ENCODE measurements at places on chromosomes 7 and 10. TPM values are rescaled to one million over a fixed set of nuclear protein-coding genes. Genes with fewer than 3 reads are reported as not detected.
A peak's percentile ranks its signal among the peaks of the same experiment; 100 is the strongest.

Gene TMEM225B
- total RNA-seq, result not detected

DNA sequence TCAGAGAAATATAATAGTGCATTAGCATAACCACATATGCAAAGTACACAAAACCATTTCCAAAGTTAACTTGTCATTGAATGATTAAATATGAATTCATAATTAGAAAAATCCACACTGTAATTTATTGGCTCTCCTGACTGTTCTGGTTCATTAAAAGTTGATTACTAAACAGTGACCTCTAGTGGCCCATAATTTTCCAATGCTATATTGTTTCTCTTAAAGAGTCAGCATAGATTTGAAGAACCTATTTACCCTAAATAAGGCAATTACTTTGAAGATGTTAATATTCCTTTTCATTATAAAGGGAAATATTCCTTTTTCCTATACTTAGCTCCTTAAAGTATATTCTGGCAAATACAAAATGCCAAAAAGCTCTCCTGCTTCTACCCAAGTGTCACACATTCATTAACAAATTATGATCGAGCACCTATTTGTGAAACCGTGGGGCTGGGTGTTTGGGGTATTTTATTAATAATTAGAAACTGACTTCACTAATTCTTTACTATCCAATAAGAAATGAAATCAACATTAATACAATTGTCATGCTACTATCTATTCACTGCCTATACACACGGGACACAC, 86.2 kb downstream of the HIBADH start:
- H3K27me3 ChIP-seq, result no peaks in the 10 kb centered on the region
- no peaks in the 10 kb centered on the region for H3K36me3 ChIP-seq
- H3K27ac ChIP-seq, result no peak overlapping the region
- no peak overlapping the region for H3K4me3 ChIP-seq
- no peaks in the 10 kb centered on the region for H3K4me1 ChIP-seq
- peak; percentile 33 for DNase-seq

Gene HSPA14
- total RNA-seq, result 18.1 TPM

DNA sequence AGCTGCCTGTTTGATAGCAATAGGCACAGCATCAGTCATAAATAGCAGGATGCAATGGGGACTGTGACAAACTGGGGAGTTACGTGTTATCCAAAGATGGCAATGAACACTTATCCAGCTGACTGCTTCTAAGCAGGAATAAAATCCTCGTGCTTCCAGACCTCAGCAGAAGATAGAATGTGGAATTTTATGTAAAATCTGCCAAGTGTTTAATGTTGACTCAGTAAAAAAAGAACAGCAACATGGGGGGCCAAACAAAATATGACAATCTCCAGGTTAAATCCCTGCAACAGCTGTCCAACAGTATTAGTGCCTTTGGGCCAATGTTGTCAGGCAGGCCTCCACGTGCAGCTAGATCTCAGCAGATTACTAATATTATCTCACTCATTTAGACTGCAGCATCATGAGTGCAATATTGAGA, 127.3 kb downstream of the SEMA3C start:
- no peak overlapping the region for H3K4me3 ChIP-seq
- no peaks in the 10 kb centered on the region for H3K27me3 ChIP-seq
- DNase-seq, result no peak
- no peak overlapping the region for H3K27ac ChIP-seq
- H3K36me3 ChIP-seq, result no peaks in the 10 kb centered on the region

Gene METTL27
- 7.4 TPM for total RNA-seq

DNA sequence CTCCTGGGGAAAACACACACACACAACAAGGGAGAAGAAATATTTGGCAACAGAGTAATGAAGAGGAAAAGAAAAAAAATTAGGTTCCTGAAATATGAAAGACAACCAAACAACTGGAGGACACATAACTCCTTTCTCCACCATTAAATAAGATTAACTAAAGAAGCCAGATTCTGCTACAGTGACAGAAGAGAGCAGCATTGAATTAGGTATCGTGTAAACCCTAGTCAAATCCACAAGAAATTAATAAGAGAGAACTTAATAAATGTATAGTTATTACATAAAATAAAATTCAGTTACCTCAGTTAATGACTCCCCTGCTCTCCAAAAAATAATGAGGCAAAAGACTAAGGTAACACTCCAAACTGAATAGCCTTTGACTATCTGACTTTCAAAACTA, 306.7 kb downstream of the CRPPA start:
- no peaks in the 10 kb centered on the region for H3K36me3 ChIP-seq
- H3K4me1 ChIP-seq, result no peaks in the 10 kb centered on the region
- H3K27ac ChIP-seq, result no peak overlapping the region
- no peak overlapping the region for H3K4me3 ChIP-seq
- DNase-seq, result no peak

DNA sequence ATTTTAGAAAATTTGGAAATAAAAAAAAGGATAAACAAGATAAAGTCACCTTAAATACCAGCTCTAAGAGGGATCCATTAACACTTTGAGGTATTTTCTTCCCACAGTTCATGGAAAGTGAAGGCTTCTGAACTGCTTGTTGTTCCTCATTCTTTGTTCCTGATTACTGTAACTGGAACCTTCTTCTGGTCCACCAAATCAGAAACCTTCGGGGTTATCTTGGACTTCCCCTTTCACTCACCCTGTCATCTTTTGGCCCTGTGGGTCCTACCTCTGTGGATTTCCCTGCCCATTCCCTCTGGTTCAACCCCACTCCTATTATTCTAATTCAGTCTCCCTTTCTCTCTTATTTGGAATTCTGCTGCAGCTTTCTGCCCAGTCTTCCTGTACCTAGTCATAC, 116.5 kb upstream of the PRPS1L1 start:
- DNase-seq, result no peak
- H3K36me3 ChIP-seq, result no peaks in the 10 kb centered on the region
- H3K4me3 ChIP-seq, result no peak overlapping the region
- H3K27ac ChIP-seq, result no peak overlapping the region
- H3K27me3 ChIP-seq, result no peaks in the 10 kb centered on the region

- DNase-seq, result peak; percentile 61
- H3K27me3 ChIP-seq, result no peaks in the 10 kb centered on the region
- no peaks in the 10 kb centered on the region for H3K36me3 ChIP-seq
- peaks cover 4% of the 10 kb centered on the region for H3K4me1 ChIP-seq
- H3K4me3 ChIP-seq, result peak overlapping the region; percentile 83
Measured at GRCh38 chr10:63521416-63522276, 445 bp downstream of the REEP3 start.

- peaks cover 3% of the 10 kb centered on the region for H3K36me3 ChIP-seq
- DNase-seq, result no peak
- H3K27me3 ChIP-seq, result no peaks in the 10 kb centered on the region
- H3K4me3 ChIP-seq, result no peak overlapping the region
Measured at GRCh38 chr7:102834466-102834865, 78.3 kb upstream of the LRRC17 start.

Gene PTPRZ1
- not detected for total RNA-seq

DNA sequence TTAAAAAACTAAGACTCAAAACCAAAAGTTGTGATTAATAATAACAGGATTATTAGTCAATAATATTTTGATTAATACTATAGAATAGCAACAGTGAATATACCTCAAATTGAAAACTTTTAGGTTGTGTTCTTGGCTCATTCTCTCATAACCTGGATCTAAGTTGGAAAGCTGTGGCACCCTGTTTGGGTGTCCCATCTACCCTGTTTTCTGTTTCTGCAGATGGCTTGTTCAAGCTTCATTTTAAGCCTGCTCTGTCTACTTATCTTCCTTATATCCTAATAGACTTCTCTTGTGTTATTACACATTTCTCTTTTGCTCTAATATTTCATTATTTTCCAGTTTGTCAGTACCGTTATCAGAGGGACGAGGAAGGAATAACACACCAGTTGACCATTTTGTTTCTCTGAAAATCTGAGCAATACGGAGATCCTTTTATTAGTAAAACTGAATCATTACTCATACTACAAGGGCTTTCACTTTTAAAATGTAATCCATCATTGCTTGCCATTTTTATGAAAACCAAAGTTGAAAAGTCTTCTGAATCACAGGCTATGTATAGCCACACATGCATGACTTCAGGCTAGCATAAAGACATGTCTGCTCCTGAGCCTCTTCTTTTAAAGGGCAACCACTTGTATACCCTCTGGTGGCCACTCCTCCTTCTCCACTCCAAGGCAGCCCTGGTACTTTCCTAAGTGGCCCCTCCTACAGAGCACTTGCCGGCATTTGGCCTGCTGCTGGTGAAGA, 22.3 kb downstream of the COX15 start:
- no peak overlapping the region for H3K27ac ChIP-seq
- H3K27me3 ChIP-seq, result no peaks in the 10 kb centered on the region
- H3K36me3 ChIP-seq, result peaks cover 31% of the 10 kb centered on the region
- no peaks in the 10 kb centered on the region for H3K4me1 ChIP-seq
- no peak for DNase-seq

Gene CLCN1
- 0.07 TPM for total RNA-seq

GRCh38 chr10:15632456-15633091, 87.1 kb downstream of the ITGA8 start:
- no peak for DNase-seq
- no peak overlapping the region for H3K27ac ChIP-seq
- no peaks in the 10 kb centered on the region for H3K27me3 ChIP-seq
- H3K4me3 ChIP-seq, result no peak overlapping the region
- no peaks in the 10 kb centered on the region for H3K4me1 ChIP-seq

- no peaks in the 10 kb centered on the region for H3K27me3 ChIP-seq
- no peak for DNase-seq
- H3K27ac ChIP-seq, result no peak overlapping the region
- H3K36me3 ChIP-seq, result no peaks in the 10 kb centered on the region
- no peaks in the 10 kb centered on the region for H3K4me1 ChIP-seq
Measured at GRCh38 chr7:68828575-68828974, 769.7 kb upstream of the AUTS2 start.

DNA sequence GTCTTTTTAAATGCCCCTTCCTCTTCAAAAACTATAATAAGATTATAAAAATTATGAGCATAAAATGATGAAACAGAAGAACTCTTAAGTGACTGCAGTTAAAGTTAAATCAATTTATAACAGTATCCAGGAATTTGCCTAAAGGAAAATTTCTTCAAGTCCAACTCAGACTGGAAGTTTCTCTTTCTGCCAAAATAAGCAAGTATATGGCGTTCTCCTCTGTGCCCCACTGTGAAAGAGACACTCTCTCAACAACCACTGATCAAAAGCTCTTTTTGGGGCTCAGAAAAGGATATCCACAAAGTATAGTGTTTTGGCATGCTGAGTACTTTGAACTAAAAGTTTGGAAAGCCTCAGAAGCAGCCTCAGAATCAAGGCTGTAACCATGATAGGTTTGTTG, 139.9 kb downstream of the SKIDA1 start:
- no peak overlapping the region for H3K27ac ChIP-seq
- no peaks in the 10 kb centered on the region for H3K4me1 ChIP-seq
- H3K27me3 ChIP-seq, result no peaks in the 10 kb centered on the region
- no peak for DNase-seq
- H3K4me3 ChIP-seq, result no peak overlapping the region

DNA sequence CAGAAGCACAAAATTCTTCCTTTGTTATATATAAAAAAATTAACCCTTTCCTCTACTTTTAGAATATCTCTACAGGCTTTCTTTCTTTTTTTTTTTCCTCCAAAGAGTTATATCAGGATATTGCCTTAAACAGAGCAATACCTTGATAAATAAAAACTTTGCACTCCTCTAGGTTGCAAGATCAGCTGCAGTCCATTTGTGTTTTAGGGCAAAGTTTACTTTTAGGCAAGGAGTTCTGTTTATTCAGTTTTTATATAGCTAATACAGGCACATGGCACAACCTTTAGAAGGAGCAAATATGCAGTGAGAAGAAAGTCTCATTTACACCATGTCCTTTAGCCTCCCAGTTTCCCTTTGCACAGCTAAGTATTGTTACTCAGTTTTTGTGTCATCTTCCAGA, 10.3 kb downstream of the LRMDA start:
- DNase-seq, result no peak
- no peak overlapping the region for H3K27ac ChIP-seq
- no peaks in the 10 kb centered on the region for H3K36me3 ChIP-seq
- no peaks in the 10 kb centered on the region for H3K27me3 ChIP-seq
- H3K4me1 ChIP-seq, result no peaks in the 10 kb centered on the region
- no peak overlapping the region for H3K4me3 ChIP-seq

Gene UNCX
- not detected for total RNA-seq

DNA sequence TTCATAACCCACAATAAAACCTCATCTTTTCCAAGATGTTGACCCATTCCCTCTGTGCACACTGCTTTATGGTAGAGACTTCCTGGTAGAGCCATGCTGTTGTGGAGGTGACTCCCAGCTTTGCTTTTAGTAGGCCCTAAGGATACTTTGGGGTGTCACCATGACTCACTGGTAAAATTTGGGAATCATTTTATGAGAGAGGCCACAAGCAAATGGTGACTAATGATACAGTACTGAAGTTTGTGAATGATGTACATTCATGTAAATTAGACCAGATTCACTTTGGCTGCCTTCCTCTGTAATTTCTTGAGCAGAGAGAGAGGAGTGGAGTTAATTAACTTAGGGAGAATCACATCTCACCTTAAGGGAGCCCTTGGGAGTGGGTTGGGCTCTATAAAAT, 686.5 kb downstream of the LRMDA start:
- H3K27me3 ChIP-seq, result no peaks in the 10 kb centered on the region
- H3K4me1 ChIP-seq, result no peaks in the 10 kb centered on the region
- H3K27ac ChIP-seq, result no peak overlapping the region
- no peak overlapping the region for H3K4me3 ChIP-seq
- H3K36me3 ChIP-seq, result no peaks in the 10 kb centered on the region
- DNase-seq, result no peak

GRCh38 chr7:44375236-44375699, 49.9 kb upstream of the CAMK2B start:
- no peaks in the 10 kb centered on the region for H3K27me3 ChIP-seq
- no peak overlapping the region for H3K27ac ChIP-seq
- DNase-seq, result no peak
- no peaks in the 10 kb centered on the region for H3K4me1 ChIP-seq
- no peaks in the 10 kb centered on the region for H3K36me3 ChIP-seq

- no peaks in the 10 kb centered on the region for H3K4me1 ChIP-seq
- no peak overlapping the region for H3K4me3 ChIP-seq
- no peak for DNase-seq
- no peaks in the 10 kb centered on the region for H3K36me3 ChIP-seq
- H3K27me3 ChIP-seq, result no peaks in the 10 kb centered on the region
Measured at GRCh38 chr10:78644550-78644949, 424.2 kb upstream of the ZMIZ1 start.
